ENCODE measurements at places on chromosomes 7 and 10. TPM values are rescaled to one million over a fixed set of nuclear protein-coding genes. Genes with fewer than 3 reads are reported as not detected.
A peak's percentile ranks its signal among the peaks of the same experiment; 100 is the strongest.

DNA sequence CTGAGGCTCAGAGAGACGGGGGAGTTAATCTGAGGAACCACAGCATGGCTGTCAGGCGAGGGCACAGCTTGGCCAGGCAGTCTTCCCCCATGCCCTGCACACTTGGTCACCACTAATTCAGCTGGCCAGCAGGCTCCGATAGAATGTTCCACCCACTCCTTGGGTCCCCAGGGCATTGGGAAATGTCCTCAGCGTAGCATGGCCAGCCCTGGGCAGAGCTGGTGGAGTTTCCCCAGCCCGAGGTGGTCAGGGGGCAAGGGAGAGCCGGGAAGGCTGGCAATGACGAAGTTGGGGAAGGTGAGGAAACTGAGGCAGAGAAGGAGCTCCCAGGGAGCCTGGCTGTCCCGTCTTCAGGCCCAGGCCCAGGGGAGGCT, 12.1 kb upstream of the GRIFIN start:
- DNase-seq, result no peak

GRCh38 chr7:42753811-42754363, 158.0 kb downstream of the C7orf25 start:
- DNase-seq, result no peak

- DNase-seq, result no peak
Measured at GRCh38 chr7:98387131-98387530, 13.8 kb downstream of the BAIAP2L1 start.

GRCh38 chr7:3267966-3268690, 32.9 kb upstream of the SDK1 start:
- peak; percentile 55 for DNase-seq

- DNase-seq, result no peak
Measured at GRCh38 chr10:77827366-77827765, 99.2 kb downstream of the DLG5 start.

DNA sequence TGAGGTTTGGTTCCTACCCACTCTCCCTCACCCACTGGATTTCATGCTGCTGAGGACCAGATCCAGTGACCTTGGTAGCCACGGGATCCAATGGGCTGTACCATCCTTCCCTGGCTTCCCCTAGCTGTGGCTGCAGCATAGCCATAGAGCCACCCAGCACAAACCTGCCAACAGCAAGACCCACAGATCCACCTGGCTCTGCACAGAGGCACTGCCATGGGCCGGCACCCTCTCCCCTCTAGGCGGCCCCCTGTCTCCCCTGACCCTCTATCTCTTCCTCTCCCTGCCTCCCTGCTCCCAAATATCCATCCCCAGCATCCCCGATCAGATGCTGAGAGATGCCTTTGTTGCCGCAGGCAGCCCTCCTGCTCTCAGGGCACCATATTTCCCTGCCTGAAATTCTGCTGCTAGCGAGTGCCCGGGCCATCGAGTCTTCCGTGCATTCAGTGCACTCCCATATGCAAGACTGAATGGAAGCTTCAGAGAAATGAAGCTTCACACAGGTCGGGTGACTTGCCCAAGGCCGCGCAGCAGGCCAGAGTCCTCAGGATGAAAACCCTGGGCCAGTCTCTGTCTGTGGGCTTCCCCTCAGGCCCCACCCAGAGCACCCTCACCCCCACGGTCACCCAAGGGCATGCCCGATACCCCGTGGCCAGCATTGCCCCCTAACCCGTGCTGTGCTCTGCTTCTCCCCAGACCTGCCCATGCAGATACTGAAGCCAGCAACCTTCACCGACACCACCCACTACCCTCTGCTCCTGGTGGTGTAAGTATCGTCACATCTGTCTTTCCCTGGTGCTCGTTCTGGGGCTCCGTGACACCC, 130.8 kb downstream of the PAXIP1 start:
- no peak for DNase-seq

GRCh38 chr10:12432402-12433189, 83.2 kb downstream of the CAMK1D start:
- no peak for DNase-seq

The CYP3A5 gene
- not detected for total RNA-seq

- no peak for DNase-seq
Measured at GRCh38 chr7:137946011-137946410, 55.9 kb downstream of the CREB3L2 start.

The MRLN gene
- not detected for total RNA-seq

The NPC1L1 gene
- total RNA-seq, result not detected

Data from mammary epithelial cell (primary cell).